ENCODE measurements at places on chromosomes 16 and 17.

DNA sequence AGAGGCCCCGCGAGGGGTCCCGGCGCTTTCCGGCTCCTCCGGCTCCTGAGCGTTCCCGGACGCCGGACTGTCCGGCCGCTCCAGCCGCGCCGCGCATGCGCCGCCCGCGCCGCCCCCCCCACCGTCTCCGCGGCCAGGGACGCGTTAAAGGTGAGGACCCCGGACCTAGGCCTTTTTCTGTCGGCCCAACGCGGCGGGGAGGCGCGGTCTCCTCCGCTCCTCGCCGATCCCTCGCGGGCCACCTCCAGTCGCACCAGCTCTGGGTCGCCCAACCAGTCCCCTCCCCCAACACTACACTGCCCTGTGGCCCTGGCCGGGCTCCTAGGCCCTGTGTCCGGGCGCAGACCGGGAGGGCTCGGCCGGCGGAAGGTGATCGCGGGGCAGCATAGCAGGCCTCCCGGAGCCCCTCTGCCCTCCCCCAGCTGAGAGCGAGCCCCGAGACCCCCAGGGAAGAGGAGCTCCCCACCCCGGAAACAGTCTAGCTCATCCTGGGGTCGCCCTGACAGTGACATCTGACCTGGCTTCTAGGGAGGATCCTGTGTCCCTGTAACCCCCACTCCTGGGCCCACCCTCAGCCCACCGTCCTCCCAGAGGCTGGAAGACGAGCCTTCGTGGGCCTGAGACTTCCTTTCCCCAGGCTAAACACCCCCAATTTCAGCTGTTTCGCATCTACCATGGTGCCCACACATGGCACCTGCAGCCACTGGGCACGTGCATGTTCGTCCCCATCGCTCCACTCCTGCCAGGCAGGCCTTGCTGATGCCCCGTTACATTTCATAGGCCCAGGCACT lies 14.7 kb upstream of the BCAR1 start:
- DNase-seq: no peak

GRCh38 chr17:78325076-78325687 lies 34.7 kb downstream of the SOCS3 start:
- DNase-seq: no peak

DNA sequence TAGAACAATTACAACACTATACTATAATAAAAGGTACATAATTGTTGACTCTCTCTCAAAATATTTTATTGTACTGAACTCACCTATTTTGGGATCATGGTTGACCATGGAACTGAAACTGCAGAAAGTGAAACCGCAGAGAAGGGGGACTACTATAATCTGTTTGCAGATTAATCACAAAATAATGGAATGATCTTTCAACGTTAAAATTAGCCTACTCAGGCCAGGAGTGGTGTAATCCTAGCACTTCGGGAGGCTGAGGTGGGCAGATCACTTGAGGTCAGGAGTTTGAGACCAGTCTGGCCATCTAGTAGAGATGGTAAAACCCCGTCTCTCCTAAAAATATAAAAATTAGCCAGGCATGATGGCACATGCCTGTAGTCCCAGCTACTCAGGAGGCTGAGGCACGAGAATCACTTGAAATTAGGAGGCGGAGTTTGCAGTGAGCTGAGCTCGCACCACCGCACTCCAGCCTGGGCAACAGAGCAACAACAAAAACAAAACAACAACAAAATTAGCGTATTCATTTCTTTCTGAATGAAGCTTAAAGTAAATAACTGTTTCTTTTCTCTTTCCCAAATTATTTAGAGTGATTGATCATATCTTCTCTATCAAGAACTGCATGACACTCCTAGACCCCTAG lies 45.6 kb downstream of the IKZF3 start:
- DNase-seq: peak; percentile 6

DNA sequence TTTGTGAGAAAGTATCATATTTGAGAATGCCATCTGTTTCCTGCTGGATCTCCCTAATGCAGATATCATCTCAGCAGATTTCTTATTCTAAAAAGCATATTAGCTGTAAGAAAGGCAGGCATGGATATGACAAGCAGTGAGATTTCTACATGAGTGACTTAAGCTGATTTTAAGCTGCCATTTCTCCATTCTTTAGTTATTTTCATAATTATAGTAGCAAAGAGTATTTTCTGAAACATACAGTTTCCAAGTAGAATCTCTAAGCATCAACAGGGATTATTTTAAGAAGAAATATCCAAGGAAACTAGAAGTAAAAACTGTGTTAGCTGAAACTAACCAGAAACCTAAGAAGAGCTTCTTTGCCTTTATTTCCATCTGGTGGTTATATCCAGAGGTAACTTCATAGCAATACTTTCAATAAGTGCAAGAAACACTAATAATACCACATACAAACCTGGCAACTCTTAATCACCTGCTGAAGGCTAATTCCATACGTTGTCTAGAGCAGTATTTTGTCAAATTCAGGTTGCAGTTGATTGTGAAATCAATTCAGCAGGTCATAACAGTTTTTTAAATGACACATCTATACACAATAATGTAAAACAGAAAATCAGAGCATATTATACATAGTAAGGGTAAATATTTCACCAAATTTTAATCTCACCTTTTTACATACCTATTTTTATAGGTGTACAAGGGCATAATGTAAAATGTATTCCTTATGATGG lies 42.2 kb downstream of the CFDP1 start:
- DNase-seq: no peak

- no peak for DNase-seq
Measured at GRCh38 chr17:76115138-76115754, 11.7 kb upstream of the EXOC7 start.

- DNase-seq: no peak
Measured at GRCh38 chr16:52022177-52022576, 524.8 kb downstream of the TOX3 start.

GRCh38 chr16:51766739-51767138 lies 615.7 kb upstream of the SALL1 start:
- no peak for DNase-seq

DNA sequence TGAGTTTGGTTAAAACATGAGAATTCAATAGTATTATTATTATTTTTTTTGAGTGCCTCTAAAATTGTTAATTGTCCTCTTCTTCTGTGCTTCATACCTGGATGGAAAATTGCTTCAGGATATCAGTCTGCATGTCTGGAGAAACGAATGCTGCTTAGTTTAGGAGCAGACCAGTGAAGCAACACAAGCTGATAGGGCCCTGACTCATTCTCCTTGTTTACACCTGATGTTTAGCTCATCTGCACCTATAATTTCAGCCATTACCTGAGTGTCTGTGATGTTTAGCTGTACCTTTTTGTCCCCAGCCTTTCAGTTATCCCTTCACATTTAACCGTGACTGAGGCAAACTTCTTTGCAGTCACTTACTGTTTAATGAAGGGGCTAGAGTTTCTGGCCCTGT lies 14.8 kb downstream of the SNTB2 start:
- DNase-seq: no peak

GRCh38 chr16:67546761-67547422 lies 15.4 kb upstream of the CTCF start:
- peak; percentile 72 for DNase-seq

DNA sequence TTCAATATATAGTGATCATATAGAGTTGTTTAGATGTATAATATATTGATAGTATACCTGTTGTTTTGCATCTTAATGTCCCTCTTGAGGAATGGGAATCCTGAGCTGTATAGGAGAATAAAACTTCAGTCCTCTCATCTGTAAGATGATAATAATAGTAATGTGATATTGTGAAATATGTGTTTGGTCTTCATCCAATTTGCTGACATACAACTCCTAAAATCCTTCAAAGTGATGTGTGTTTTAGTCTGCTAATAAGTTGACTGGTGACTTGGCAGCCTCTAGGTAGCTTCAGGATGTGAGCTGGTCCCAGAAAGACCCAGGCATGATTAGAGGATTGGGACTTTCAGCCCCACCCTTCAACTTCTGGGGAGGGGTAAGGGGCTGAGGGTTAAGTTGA lies 22.8 kb upstream of the NFAT5 start:
- DNase-seq: no peak

GRCh38 chr17:41919840-41920579 lies 1.3 kb upstream of the ACLY start:
- no peak for DNase-seq

- no peak for DNase-seq
Measured at GRCh38 chr17:73531158-73531557, 113.1 kb downstream of the SDK2 start.

GRCh38 chr17:77609553-77610517 lies 348.7 kb upstream of the TNRC6C start:
- DNase-seq: peak; percentile 75

DNA sequence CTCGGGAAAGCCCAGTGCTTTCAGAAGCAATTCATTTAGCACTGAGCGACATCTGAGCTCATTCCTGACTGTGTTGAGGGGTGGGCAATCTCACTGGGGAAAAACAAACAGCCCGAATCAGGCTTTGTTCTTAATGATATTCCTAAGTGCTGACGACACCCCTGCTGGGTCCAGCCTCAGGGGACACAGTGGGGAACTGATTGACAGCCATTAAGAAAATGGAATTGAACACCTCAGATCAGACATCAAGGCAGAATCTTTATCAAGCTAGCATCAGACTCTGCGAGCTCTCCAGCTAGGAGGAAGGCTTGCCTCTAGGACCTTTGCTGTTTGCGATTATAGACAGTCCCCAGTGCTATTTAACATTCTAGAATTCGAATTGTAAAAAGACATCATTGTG lies 22.5 kb upstream of the LYRM9 start:
- no peak for DNase-seq

GRCh38 chr16:11180489-11180888 lies 75.5 kb downstream of the SOCS1 start:
- DNase-seq: no peak

DNA sequence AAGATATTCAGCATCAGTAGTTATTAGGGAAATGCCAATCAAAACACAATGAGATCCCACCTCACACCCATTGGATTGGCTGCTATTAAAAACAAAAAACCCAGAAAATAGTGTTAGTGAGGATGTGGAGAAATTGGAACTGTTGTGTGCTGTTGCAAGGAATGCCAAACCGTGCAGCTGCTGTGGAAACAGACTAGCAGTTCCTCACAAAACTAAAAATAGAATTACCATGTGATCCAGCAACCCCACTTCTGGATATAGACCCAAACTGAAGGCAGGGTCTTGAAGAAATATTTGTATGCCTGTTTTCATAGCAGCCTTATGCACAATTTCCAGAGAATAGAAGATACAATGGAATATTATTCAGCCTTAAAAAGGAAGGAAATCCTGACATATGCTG lies 46.0 kb downstream of the FOXK2 start:
- DNase-seq: no peak

DNA sequence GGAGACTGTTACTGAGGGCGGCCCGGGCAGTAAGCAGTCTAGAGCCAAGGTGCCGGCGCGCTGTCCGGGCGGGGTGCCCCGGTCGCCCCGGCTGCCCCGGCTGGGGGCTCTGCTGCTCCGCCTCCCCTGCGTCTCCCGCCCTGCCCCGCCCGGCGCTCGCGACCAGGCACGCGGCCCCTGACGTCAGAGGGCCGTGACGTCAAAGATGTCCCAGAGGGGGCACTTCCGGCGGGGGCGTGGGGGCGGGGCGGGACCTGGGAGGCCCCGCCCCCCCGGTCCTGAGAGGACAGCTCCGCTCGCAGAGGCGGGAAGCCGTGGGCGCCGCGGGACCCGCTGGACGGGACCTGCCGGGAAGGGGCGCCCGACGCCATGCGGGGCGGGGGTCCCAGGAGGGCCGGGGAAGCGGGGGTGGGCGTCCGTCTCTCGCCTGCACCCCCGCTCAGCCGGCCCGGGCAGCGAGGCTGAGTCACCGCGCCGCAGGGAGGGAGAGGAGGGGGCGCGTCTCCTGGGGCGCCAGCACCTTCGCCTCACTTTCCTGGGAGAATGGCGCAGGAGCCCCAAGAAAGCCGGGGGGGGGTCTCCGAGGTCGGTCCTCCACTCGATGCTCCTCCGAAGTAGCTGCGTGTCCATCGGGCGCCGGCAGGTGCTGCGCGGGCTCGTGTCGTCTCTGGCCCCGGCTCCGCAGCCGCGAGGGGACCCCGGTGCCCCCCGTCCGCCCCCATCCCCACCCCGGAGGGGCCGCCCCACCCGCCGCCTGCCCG lies 4.4 kb upstream of the HIC1 start:
- DNase-seq: no peak

DNA sequence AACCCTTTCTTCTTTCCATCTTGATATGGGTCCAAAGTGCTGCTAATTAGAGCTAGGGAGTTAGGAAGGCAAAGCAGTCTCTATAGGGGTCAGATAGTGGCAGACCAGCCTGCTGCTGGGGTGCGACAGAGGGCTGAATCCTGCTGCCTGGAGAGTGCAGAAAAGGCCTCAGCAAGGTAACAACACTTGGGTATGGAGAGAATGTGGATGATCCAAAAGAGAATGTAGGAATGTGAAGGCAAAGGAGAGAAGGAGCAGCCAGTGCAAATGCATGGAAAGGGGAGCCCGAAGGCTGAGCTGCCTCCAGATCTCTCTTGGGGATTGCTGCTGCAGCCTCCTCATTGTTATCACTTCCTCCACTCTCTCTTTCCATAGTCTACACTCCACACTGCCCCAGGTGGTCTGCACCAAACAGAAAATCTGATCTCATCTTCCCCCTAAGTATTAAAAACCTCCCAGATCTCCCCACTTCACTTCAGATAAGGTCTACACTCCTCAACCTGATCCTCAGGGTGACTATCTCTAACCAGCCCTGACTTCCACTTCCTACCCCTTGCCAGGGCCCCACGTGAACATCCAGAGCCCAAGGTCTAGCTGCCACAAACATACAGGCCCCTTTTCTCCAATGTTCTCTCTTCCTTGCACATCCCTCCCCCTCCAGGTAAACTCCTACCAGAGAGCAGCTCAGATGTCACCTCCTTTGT lies 28.8 kb downstream of the TOM1L2 start:
- no peak for DNase-seq

- no peak for DNase-seq
Measured at GRCh38 chr17:77453613-77454241, 313.0 kb downstream of the SEC14L1 start.

- no peak for DNase-seq
Measured at GRCh38 chr17:2563543-2563942, 29.9 kb upstream of the PAFAH1B1 start.

GRCh38 chr17:32256701-32257019 lies 9.0 kb upstream of the RHBDL3 start:
- no peak for DNase-seq

GRCh38 chr16:9165681-9166080 lies 74.2 kb downstream of the HAPSTR1 start:
- DNase-seq: no peak

GRCh38 chr17:54968988-54969332 lies 395 bp downstream of the STXBP4 start:
- no peak for DNase-seq

DNA sequence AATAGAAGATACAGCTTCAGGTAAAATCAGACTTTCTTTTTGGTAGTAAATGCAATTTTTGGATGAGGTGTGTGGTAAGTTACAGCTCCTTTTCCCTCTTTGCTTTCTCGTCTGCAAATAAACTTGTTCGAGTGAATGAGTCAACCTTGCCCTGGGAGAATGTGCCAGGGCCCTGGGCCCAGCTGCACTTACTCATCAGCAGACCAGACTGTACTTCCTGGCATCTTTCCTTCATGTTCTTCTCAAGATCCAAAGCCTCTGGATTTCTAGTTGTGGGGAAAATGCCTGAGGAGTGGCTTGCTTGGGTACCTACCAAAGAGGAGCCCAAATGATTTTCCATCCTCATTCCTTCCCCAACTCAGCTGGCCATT lies 5.4 kb upstream of the G6PC1 start:
- no peak for DNase-seq

- no peak for DNase-seq
Measured at GRCh38 chr17:58252141-58252540, 13.8 kb downstream of the LPO start.

GRCh38 chr17:7192271-7192937 lies 13.2 kb upstream of the ASGR1 start:
- no peak for DNase-seq

- DNase-seq: no peak
Measured at GRCh38 chr17:79616801-79617200, 6.0 kb upstream of the RBFOX3 start.

GRCh38 chr17:76872221-76872873 lies 4.1 kb downstream of the MGAT5B start:
- no peak for DNase-seq

Data from naive B cell (primary cell).